ENCODE measurements at places on chromosomes 2 and 18.

- DNase-seq: no peak
Observed at GRCh38 chr18:2982022-2982421, 30.9 kb downstream of the LPIN2 start.

DNA sequence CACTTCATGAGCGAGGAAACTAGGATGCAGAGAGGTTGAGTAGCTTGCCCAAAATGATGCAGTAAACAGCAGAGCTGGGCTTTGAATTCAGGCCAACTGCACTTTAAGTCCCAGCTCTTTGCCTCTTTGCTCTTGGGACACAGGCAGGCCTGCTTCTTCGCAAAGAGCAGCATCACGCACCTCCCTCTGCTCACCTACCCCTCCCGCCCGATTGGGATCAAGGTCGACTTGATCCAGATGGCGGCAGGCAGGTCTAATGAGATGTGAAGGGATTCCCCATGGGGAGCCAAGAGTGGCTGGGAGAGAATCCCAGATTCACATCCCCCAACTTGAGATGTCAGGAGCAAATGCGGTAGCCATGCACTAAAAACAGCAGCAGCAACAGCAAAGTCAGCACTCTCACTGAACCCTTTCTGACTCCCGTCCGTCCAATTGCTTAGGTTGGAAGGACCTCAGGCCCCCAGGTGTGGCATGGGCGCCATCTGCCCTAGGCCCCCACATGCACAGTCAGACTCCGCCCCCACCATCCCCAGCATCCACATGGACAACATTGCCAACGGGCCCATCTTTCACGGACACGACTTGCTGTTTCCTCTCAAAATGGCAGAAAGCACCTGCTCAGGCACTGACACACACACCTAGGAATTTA lies 84.3 kb upstream of the MAP4K4 start:
- no peak for DNase-seq

DNA sequence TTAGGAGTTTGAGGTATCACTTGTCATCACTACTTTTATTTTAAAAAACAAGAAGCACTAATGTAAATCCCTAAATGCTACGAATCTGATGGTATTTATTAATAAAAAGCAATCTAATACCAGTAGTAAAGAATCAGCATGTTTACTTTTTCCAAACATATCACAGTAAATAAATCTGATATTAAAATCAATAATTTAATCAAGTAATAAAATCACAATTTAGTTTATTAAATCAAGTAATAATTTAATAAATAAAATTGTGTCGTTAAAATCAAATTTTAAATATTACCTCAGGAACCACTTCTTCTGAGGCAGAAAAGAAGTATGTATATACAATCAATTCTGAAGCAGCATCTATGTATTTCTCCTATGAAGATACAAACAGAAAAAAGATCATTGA lies 18.0 kb downstream of the TMX3 start:
- no peak for DNase-seq

- DNase-seq: no peak
Observed at GRCh38 chr18:43013486-43013885, 102.0 kb downstream of the RIT2 start.

GRCh38 chr2:239496700-239497099 lies 95.9 kb upstream of the HDAC4 start:
- DNase-seq: no peak

- no peak for DNase-seq
Observed at GRCh38 chr18:56844556-56844955, 193.4 kb downstream of the WDR7 start.

GRCh38 chr2:172087207-172087779 lies 2.0 kb downstream of the DLX1 start:
- DNase-seq: no peak

DNA sequence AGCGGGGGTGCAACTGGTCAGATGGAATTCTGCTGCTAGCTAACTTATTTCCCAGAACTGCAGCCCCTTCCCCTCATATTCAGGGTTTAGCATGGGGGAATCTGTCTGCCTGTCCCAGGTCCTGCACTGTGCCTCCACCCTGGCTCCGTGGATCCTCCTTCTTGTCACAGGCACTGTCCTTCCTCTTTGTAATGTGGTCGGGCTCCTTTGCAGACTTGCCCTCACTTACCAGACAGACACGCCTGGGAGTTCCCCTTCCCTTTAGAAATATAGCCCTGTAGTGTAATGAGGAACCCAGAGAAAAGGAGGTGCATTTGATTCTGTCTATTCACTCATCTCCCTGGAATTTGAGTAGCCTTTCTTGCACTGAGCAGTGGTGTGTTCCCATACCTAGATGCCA lies 108.7 kb downstream of the TRIM43 start:
- no peak for DNase-seq

GRCh38 chr2:131045286-131046027 lies 47.8 kb downstream of the FAM168B start:
- DNase-seq: no peak

DNA sequence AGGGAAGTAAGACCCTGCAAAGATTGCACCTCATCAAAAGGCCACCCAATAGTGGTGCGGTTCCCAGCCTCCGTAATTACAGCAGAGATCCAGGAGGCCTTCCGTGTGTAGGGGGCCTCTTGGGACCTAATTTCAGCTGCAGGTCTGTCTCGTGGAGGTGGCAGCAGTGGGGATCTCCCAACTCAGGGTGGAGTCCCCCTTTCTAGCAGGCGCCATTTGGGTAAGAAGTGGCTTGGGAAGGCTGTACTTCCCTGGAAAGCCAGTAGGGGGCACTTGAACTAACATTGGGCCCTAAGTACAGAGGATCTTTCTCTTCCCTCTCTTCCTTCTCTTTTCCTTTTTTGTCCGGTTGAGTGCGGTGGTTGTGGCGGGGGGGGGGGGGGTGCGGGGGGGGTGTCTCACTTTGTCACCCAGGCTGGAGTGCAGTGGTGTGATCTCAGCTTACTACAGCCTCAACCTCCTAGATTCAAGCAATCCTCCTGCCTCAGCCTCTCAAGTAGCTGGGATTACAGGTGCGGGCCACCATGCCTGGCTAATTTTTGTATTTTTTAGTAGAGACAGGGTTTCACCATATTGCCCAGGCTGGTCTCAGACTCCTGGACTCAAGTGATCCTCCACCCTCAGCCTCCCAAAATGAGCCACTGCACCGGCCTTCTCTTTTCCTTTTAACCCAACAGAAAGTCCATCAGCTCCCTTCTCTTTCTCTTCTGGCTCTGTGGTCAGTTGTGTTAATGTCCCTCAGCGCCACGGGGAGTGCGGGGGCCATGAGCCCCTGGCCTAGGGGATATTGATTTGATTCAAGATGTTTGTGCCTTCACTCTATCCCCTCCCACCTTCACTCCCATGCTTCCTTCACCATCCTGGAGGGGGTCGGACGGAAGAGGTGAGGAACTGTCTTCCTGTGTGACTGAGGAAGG lies 32.0 kb downstream of the CENPO start:
- no peak for DNase-seq

DNA sequence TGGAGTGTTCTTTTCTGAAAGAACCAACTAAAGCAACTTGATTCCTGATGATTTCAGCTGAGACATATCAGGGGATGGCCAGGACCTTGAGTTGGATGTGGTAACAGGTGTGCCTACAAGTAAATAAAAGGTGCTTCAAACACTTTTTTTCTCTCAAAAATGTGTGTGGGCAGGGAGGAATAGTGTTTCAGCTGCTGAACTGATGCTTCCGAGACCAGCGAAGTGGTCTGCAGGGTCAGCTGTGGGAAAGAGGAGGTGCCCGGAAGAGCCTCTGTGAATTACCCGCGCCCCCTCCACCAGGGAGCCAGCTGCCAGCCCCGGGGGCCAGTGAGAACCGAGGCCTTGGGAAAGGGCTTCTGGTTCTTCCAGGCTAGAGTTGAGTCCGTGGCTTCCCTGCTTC lies 249.3 kb downstream of the GBX2 start:
- DNase-seq: no peak

GRCh38 chr2:170895023-170895757 lies 33.9 kb upstream of the GORASP2 start:
- DNase-seq: no peak

GRCh38 chr2:146661473-146662096 lies 1183.2 kb upstream of the ACVR2A start:
- DNase-seq: no peak
